Stimulated activated memory B cell treated with anti-CD40 and anti-IgM and Interleukin-4, amounts not matched to agents 10 μg/mL and 1 μg/mL and 100 μg/mL, for 72 hours (primary cell): ENCODE measurements at places on chromosomes 3 and 15.

DNA sequence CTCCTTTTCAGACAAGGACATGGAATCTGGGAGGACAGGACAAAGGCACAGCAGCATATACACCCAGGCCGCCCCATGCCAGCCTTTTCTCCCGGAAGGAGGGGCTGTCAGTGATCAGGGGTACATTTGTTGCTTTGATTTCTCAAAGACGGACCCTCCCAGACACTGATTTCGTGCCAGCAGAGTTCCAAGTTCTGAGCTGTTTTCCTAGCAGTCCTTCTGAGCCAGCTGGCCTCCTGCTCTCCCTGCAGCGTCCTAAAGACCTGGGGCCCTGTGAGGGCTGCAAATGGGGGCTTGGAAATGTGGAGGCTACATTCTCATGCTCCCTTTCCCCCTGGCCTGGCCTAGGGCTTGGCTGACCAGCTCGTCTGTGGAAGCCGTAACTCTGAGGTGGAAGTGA lies 22.3 kb downstream of the CTSH start:
- ATAC-seq: no peak

DNA sequence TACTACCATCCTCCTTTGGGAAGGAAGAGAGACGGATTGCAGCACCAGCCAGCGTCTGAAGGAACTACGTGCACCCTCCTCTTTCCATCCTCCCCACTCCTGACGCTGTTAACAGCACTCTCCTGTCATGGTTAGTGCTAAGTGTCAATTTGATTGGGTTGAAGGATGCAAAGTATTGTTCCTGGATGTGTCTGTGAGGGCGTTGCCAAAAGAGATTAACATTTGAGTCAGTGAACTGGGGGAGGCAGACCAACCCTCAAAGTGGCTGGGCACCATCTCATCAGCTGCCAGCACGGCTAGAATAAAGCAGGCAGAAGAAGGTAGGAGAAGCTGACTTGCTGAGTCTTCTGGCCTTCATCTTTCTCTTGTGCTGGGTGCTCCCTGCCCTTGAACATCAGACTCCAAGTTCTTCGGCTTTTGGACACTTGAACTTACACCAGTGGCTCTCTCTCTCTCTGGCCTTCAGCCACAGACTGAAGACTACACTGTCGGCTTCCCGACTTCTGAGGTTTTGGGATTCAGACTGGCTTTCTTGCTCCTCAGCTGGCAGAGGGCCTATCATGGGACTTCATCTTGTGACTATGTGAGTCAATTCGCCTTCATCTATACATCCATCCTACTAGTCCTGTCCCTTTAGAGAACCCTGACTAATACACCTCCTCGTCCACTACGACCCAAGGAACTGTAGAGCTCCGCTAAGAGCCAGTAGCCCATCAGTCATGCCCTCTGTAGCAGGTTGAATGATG lies 128.2 kb upstream of the HES1 start:
- ATAC-seq: no peak

DNA sequence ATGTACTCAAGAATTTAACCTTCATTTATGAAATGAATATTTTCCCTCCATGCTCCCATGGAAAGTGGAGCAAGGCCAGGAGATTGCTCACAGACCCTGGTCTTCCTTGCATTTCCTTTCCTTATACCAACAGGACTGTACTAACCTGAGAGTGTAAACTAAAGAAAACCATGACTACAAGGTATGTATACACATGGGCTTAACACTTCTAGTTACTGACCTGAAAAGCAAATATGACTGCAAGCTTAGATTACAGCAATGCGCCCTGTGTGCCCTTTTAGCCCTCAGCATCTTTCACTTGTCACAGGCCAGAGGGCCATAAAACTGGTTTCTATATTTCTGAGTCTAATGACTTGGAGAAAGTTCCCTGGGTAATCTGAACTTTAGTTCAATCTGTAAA lies 52.1 kb downstream of the NEK10 start:
- ATAC-seq: no peak

- no peak for ATAC-seq
These were observed 11.5 kb downstream of the HTD2 start for GRCh38 chr3:58317811-58318210.

GRCh38 chr3:29335438-29335837 lies 54.6 kb downstream of the RBMS3 start:
- ATAC-seq: no peak

- no peak for ATAC-seq
These were observed 144.9 kb downstream of the FNDC3B start for GRCh38 chr3:172184106-172184822.
